ENCODE measurements at places on chromosomes 12 and 14.

GRCh38 chr14:56341766-56342493 is 223.7 kb downstream of the PELI2 start:
- DNase-seq: no peak

- no peak for DNase-seq
These were observed 5.9 kb downstream of the G2E3 start for GRCh38 chr14:30564868-30565248.

- no peak for DNase-seq
These were observed 153.2 kb upstream of the DDHD1 start for GRCh38 chr14:53306267-53306721.

DNA sequence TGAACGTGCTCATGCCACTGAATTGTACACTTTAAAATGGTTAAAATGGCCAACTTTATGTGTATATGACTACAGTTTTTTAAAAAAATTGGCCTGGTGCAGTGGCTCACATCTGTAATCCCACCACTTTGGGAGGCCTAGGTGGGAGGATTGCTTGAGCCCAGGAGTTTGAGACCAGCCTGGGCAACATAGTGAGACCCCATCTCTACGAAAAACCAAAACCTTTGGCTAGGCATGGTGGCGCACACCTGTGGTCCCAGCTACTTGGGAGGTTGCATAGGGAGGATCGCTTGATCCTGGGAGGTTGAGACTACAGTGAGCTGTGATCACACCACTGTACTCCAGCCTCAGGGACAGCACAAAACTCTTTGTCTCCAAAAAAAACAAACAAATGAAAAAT is 5.3 kb downstream of the BRI3BP start:
- no peak for DNase-seq

- DNase-seq: no peak
These were observed 10.2 kb downstream of the DLST start for GRCh38 chr14:74891870-74892269.

DNA sequence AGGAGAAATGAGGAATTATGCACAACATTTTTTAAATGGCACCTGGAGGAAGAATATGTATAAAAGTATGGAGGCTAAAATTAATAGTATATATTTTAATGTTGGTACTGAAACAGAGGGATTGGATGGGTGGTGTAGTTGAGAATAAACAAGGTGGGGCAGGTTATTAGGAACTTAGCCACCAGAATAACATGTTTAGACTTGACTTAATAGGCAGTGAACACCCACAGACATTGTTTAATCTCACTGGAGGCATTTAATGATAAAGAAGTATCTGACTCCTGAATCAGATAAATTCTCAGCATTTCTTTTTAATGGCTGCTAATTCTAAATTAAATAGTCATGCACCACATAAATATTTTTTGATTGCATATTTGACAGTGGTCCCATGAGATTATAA is 139.7 kb downstream of the CNTN1 start:
- no peak for DNase-seq

DNA sequence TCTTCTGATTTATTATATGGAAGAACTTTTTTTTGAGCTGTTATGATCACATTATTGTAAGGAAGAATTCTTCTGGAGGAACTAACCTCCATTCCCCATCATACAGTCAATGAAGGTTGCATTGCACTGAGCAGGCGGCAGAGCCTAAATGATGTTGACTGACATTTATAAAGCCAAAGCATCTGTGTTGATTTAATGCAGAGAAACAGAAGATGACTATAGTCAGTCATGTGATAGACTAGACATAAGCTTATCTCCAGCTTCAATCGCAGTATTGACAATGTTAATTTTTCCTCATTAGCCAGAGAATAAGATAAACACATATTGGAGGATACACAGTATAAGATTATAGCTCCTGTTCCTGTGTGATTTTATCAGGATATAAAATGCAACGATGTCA is 82.0 kb downstream of the PRICKLE1 start:
- no peak for DNase-seq

- no peak for DNase-seq
These were observed 113.7 kb downstream of the TBC1D30 start for GRCh38 chr12:64938179-64938578.

All from GDM1 (cell line).